ENCODE measurements at places on chromosomes 7 and 10.

- peak; percentile 66 for ATAC-seq
These were observed 11.7 kb downstream of the CASP2 start for GRCh38 chr7:143299840-143300239.

GRCh38 chr10:2703953-2704352, 363.4 kb upstream of the PFKP start:
- ATAC-seq = no peak

DNA sequence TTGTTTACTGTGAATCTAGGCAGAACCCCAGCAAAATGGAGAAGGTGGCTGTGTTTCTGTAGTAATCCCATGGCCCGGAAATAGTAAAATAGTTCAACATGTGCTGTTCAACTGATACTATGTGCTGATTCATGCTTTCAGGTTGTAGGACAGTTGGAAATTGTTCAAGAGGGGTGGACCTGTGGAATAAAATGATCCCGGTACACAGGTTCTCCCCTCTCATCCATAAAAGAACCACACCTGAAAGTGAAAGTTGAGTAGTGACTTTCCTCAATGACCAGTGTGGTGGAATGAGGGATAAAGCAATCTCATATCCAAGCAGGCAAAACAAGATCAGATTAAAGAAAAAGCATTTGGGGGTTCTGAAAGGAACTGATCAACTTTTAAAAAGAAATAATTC, 177.1 kb downstream of the POU6F2 start:
- no peak for ATAC-seq

DNA sequence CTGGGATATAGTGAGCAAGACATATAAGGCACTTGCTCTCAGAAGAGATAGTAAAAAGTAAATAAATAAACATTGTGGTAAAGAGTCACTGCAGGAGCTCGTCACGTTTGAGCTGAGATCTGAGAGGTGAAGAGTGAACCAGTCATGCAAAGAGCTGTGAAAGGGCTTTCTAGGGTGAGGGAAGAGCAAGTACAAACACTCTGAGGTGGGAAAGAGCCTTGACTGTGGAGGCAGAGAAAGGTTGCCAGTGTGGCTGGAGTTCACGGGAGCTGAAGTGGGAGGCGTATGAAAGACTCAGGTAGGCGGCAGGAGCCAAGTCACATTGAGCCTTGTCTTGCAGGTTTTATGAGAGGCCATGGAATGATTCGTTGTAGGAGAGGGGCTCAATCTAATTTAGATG, 141.0 kb downstream of the C1GALT1 start:
- ATAC-seq = peak; percentile 60

GRCh38 chr7:116171094-116171493, 39.2 kb upstream of the TES start:
- no peak for ATAC-seq

DNA sequence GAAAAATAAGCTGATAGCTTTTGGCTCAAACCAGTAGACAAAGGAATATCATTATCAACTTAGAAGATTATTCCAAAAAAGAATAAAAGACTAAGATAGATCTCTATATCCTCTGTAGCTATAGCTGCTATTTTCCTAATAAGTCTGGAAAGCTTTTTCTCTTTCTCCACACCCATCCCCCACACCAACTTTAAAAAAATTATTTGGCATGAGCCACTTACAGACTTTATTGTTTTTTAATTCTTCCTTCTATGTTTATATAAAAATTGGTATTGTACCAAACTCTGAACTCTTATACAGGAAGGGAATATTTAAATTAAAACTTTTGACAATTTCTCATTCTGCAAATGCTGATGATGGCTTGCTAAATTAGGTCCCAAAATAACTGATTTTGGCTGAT, 142.7 kb downstream of the RNF133 start:
- ATAC-seq = no peak

- no peak for ATAC-seq
These were observed 3.2 kb downstream of the BZW2 start for GRCh38 chr7:16649196-16649595.

DNA sequence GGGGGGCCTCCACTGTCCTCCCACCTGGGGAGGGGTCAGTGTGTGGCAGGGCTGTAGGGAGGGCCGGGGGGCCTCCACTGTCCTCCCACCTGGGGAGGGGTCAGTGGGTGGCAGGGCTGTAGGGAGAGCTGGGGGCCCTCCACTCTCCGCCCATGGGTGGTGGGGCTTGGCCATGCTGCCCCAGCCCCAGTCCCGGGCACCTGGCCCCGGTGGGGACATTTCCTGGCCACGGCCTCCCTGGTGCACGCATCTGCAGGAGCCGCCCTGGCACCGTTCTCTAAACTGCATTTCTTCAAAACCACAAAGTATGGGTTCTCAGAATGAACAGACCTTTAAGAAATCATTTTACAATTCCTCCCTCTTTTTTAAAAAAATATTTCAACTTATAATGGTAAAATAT, 89.3 kb upstream of the PDGFA start:
- ATAC-seq = no peak

DNA sequence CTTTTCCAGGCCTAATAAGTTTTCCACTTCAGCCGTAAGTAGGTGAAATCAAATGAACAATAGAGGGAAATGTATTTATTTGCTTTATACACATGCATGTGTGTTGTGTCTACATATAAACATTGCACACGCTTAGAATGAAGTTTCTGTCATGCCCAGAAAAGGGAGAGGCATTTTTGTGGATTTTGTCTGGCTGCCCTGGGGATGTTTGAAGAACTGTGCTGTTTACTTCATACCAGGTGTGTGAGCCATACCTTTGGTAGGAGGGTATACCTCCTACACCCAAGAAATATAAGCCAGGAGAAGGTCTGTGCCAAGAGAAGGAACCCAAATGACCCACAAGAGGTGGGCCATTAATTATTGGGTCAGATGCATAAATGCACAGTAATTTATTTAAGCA, 12.8 kb downstream of the GATAD1 start:
- ATAC-seq = no peak

GRCh38 chr7:142560166-142560565, 189.1 kb upstream of the PRSS1 start:
- ATAC-seq = no peak

DNA sequence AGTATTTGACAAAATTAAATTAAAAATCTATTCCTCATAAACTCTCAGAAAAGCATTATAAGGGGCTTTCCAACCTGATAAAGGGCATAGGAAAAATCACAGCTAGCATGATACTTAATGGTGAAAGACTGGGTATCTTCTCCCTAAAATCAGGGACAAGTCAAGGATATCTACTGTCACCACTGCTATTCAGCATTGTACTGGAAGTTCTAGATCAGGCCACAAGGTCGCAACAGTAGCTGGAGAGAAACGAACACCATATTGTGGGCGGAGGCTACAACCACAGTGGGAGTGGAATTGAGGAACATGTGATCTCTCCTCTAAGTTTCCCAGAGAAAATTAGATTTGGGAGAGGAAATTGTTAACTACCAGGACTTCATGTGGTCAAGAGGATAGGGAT, 70.0 kb upstream of the NAMPT start:
- ATAC-seq = no peak

GRCh38 chr10:18880530-18880929, 168.1 kb upstream of the MALRD1 start:
- ATAC-seq = no peak

DNA sequence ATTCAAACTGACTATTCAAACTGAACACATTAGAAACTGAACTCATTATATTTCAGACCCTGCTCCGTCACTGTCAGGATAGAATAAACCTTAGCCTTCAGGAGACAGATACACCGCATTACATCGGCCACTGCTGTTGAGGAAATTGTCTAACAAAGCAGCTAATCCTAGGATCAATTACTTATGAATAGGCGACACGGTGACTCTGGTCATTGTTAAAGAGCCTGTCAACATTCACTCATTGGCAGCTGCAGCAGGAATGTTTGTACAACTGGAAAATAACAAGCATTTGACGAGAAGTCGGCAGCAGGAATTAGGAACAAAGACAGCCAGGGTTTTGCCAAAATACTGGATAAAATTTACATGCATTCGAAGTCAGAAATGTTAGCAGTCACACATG, 112.0 kb upstream of the MKX start:
- ATAC-seq = no peak

DNA sequence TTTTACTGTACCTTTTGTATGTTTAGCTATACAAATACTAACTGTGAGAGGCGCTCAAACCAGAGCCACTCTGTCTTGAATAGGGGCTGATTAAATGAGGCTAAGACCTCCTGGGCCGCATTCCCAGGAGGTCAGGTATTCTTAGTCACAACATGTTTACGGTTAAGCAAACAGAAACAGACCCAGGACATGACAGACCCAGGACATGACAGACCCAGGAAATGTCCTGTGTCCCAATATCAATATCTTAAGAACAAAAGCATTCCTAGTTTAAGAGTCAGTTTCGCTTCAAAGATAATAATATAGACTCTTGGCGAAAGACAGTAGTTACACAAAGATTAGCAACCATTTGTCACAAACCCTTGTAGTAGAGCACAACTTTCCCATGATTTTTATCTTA, 304.5 kb downstream of the CCSER2 start:
- ATAC-seq = no peak

DNA sequence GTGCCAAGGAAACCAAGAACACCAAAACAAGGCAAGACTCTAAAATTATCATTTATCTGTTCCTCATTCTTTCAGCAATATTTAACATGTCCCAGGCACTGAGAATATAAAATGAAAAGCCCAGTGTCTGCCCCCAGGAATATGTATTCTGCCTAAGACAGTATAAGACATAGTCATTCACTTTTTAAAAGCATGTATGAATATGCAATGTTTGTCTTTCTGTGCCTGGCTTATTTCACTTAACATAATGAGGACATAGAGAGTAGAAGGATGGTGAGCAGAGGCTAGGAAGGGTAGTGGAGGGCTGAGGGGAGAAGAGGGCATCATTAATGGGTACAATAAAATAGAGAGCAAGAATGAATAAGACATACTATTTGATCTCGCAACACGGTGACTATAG, 44.6 kb upstream of the BET1 start:
- ATAC-seq = no peak

- no peak for ATAC-seq
These were observed 7.1 kb upstream of the BTBD16 start for GRCh38 chr10:122263971-122264370.

DNA sequence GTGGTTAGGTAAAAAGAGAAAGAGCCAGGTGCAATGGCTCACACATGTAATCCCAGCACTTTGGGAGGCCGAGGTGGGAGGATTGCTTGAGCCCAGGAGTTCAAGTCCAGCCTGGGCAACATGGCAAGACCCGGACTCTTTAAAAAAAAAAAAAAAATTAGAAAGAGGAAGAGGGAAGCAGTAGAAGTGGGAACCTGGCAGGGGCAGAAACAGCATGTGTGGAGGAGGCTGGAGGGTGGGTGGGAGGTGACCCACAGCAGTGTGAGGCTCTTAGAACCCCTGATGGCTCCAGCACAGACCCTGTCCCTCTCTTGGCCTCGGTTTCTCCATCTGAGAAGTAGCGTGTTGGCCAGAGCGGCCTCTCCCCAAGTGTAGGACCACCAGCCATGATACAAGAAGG, 4.9 kb upstream of the CCL24 start:
- ATAC-seq = no peak

- ATAC-seq = no peak
These were observed 41.7 kb downstream of the INPP5A start for GRCh38 chr10:132579027-132579859.

GRCh38 chr7:88331322-88331721, 24.6 kb upstream of the STEAP4 start:
- no peak for ATAC-seq

DNA sequence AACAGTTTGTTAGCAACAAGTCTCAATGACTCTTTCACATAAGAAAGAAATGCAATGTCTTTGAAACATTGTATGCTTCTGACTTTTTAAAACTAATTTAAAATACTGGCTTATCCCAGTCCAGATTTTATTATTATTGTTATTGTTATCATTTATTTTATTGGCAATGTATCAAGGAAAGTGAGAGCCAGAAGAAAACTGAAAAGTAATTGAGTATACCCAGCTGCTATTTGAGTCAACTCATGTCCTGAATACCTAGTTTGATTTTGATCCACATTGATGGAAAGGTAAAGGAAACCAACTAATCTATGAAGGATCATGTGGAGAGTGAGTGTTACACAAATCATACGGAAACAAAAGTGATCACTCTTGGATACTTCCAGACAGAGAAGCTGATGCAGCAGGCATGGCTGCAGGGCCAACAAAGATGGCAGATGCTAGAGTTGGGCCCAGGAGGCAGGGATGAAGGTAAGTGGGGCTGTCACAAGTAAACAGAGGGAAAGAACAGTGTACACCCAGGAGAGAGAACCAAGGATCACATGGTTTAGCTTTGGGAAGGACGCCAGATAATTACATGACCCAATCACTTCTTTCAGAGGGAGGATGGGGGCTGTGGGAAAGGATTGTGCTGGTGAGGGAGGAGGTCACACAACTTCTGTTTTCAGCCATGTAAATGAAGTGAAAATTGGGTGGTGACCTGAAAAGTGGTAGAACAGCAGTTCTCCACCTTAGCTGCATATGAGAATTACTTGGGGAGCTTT, 179.2 kb upstream of the NAMPT start:
- ATAC-seq = no peak

GRCh38 chr10:44950326-44951225, 9.0 kb upstream of the RASSF4 start:
- peak; percentile 52 for ATAC-seq

- ATAC-seq = no peak
These were observed 214.3 kb downstream of the DGKB start for GRCh38 chr7:14688208-14688607.

DNA sequence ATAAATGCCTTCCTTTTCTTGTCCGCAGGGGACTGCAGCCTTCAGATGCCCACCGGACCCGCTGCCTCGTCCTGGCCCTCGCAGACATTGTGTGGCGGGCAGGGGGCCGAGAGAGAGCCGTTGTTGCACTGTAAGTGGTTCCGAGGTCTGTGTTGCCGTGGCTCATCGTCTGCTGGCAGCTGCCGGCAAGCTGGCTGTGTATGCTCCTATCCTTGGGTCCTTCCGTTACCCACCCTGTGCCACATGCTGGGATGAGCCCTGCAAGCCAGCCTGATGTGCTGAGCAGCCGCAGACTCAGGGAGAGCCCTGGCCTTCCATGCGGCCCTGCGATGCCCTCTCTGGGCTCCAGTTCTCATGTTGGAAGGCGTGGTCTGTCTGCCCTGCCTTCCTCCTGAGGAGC, 61.2 kb upstream of the AQP1 start:
- no peak for ATAC-seq

DNA sequence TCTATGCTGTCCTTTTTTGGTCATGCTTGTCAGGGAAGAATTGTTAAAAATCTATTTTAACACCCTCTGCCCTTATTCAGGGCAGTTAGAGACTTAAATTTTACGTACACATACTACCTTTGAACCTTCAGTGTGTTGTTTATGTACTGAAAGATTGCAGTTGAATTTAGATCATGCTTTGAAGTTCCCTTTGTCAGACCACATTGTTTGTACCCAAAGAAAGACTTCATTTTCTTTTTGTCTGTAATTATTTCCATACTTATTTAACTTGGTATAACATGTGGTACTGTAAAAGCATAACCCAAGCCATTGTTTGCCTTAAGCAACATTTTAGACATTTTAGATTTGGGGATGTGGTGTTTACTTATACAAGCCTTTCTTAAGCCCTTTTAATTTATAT, 96.1 kb downstream of the MMRN2 start:
- ATAC-seq = no peak

DNA sequence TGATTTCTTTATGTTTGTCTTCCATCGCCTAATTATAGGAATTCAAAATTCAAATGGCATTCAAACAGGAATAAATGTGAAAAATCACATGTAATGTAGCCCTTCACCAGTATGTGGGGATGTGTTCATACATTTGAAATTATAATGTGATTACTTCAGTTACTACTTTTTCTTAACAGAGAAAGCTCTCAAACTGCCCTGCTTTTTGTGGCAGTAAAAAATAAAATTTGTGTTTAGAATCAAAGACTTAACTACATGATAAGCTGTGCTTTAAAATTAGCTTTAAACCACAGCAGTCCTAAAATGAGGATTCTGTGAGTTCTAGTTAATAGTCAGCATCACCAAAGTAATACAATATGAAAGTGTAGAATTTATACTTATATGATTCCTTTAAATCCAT, 7.8 kb upstream of the HERC4 start:
- ATAC-seq = no peak
